Amygdala (tissue), 56 donors: ENCODE measurements at places on chromosomes 7 and 10.

GRCh38 chr10:26593896-26594295, 103.6 kb upstream of the PDSS1 start:
- DNase-seq, result no peak

- no peak for DNase-seq
These were observed 6.9 kb upstream of the GOLGA7B start for GRCh38 chr10:97842656-97843280.

GRCh38 chr7:22093001-22093400, 147.3 kb upstream of the CDCA7L start:
- no peak for DNase-seq

GRCh38 chr7:22894546-22894945, 71.9 kb upstream of the TOMM7 start:
- DNase-seq, result no peak

- no peak for DNase-seq
These were observed 50.3 kb upstream of the NCAPG2 start for GRCh38 chr7:158754746-158755444.

DNA sequence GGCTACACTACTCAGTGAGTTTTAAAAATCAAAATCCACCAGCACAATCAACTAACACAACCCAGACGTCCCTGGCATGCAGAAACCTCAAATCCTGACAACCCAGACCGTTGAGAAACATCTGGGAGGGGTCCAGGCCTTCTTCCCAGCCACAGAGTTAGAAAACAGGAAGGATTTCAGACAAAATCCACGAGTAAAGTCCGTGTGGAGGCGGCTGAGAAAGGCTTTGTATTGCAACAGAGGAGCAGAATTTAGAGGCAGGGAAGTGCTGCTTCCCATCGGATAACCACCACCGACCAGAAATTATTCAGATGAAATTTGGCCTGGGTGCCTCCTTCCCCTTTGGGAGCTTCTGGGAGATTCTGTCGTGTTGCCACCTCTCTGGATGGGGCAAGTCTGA, 61.5 kb downstream of the TNS3 start:
- no peak for DNase-seq

- peak; percentile 16 for DNase-seq
These were observed 206.5 kb upstream of the PRKCQ start for GRCh38 chr10:6786579-6787031.

- DNase-seq, result no peak
These were observed 30.7 kb upstream of the RBM20 start for GRCh38 chr10:110613341-110613995.

GRCh38 chr7:36711256-36711655, 13.0 kb downstream of the AOAH start:
- no peak for DNase-seq

- no peak for DNase-seq
These were observed 118.3 kb downstream of the DIP2C start for GRCh38 chr10:571166-571565.

DNA sequence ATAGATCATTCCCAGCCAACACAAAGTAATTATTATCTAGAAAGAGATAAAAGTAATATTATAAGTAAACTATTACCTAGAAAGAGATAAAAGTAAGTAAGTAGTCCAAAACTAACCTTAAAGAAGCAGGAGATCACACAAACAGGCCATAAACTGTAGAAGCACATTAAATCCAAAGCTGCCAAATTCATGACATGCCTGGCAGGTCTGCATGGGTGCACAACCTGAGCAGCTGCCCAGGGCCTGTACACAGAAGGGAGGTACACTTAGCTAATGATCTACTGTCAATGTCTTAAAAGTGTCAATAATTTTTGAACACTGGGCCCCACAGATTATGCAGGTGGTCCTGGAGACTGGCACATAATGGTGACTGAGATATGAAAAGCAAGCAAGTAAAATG, 196.5 kb downstream of the GRM8 start:
- DNase-seq, result no peak

GRCh38 chr10:69901022-69901421, 99.3 kb downstream of the COL13A1 start:
- DNase-seq, result no peak
